ENCODE measurements at places on chromosomes 3 and 15. TPM values are rescaled to one million over a fixed set of nuclear protein-coding genes. Genes with fewer than 3 reads are reported as not detected.

TNFSF10 gene
- total RNA-seq: 2.9 TPM

SCAANT1 gene
- total RNA-seq: 1.7 TPM

GOLGA8G gene
- not detected for total RNA-seq

SLC24A5 gene
- total RNA-seq: not detected

GABRR3 gene
- total RNA-seq: not detected

DNA sequence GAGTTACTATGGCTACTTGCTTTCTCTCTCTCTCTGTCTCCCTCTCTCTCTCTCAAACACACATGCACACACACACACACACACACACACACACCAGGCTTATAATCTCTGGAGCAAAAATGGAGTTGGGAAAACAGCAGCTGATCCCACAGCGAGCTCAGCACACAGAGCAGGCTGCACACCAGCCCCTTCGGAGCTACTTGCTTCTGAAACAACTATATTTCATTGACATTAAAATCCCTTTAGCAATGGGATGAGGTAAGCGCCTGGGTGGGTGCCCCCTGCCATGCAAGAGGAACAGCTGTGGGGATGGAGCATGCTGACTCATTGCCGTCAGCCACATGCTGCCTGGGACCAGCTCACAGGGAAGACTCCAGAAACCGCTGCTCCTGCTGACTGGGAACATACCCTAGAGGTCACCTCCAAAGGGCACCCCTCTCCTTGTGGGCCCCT lies 45.7 kb downstream of the B3GNT5 start:
- no peak for DNase-seq

DNA sequence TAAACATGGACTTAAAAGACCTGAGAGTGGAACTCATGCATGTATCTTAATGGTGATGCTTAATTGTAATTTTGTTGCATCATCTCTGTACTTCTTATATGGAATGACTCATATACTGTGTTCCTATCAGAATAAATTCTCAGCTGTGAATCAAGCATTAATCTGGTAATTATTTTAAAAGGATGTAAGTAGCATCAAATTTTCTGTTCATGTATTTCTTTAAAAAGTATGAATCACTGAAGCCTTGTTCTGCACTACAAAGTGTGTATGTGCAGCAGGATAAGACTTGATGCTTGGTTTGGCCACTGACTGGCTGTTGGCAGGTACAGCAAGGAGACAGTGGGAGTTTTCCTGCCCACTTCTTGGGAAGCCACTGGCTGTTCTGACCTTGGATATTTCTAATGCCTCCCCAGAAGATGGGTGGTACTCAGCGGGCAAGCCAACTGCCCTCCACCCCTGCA lies 123.9 kb downstream of the ANO10 start:
- DNase-seq: no peak

DNA sequence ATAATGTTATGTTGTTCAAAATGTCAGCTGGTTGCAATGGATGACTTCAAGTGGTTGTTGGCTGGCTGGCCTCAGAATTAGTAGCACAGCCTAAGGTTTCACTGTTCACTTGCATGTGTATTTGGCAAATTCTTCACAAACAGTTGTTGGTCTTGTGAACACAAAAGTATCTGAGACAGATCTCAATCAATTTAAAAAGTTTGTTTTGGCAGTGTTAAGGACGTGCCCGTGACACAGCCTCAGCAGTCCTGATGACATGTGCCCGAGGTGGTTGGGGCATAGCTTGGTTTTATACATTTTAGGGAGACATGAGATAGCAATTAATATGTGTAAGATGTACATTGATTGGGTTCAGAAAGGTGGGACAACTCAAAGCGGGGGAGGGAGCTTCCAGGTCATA lies 436.0 kb downstream of the AGBL1 start:
- DNase-seq: no peak

GRCh38 chr3:191372122-191372521 lies 41.8 kb upstream of the UTS2B start:
- no peak for DNase-seq

DNA sequence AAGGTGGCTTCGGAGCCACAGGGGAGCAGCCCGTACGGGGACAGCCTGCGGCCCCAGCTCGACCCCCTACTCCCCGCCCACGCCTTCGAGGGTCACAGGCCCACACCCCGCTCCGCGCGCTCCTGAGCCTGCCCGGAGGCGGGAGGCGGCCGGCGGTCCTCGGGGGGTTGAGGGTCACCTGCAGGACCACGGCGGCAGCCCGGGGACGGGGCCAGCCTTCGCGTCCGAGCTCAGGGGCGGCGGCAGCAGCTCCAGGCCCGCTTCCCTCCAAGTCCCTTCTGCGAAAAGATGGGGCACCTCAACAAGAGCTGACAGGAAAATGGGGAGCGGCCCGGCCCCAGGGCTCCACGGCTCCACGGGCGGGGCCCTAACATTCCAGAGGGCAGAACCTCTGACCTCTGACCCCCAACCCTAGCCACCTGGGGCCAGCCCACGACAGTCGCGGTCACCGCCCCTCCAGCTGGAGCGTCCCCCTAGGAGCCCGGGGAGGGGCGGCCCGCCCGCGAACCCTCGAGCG lies 428 bp downstream of the LYSMD4 start:
- no peak for DNase-seq

DNA sequence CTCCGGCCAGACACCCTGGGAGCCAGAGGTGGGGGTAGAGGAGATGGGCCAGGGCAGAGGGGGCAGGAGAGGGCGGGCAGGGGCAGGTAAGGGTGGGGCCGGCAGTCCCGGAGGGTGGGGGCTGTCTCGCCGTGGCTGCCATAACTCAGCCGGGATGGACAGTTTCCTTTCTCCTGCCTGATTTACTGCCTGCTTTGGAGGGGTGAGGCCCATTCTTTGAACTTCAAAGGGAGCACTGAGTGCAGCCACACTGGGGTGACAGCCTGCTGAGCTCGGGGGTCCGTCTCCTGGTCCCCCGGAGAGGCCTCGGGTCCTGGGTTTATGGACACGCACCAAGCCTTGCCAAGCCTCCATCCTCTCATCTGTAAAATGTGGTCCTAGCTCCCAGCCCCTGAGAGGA lies 135.4 kb downstream of the FBLN2 start:
- DNase-seq: no peak

All from GM12878 (cell line).